ENCODE measurements at places on chromosomes 16 and 17.

GRCh38 chr17:31919802-31920525 lies 16.8 kb upstream of the SUZ12 start:
- no peak for DNase-seq

DNA sequence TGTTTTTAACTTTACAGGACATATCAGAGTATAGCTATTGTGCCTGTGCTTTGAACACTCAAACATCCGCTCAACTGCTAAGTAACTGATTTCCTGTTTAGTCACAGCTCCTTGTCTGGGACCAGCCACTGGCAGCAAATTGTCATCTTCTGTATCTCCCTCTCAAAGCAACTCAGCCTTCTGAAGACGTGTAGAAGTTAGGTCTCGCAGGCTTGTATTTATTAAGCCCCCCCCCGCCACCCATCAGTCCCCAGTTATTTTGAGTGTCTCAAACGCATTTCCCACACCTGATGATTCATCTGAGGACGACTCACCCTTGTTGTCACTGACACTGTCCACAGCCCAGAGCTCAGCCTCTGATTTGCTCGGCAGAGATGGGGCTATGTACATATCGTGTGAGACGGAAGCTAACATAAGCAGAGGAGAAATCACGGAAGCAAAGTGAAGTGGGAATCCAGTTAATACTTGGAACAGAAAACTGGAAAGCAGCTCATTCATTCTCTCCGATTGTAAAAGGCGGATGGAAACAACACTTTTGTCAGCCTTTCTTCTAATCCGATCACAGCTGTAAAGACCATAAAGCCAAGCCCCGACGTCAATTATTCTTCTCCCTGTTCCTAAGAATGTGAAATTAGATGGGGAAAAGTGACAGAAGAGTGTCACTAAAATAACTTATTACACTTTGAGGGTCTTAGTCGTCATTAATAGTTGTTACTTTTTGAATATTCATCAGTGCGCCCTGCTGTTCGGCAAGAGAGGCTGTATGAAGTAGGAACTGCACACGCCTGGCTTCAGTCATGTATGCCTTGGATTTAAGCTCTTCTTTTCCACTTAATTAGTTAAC lies 64.2 kb downstream of the PITPNC1 start:
- DNase-seq: peak; percentile 36

DNA sequence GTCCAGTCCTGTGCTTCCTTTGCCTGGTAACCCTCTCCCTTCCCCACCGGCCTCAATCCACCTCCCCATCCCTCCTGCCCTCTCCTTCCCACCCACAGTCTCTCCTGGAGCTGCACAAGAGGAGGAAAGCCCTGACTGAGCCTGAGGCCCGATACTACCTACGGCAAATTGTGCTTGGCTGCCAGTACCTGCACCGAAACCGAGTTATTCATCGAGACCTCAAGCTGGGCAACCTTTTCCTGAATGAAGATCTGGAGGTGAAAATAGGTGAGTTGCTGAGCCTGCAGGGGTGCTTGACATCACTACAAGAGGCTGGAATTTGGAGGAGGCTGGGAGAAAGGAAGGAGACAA lies 1.3 kb downstream of the PLK1 start:
- no peak for DNase-seq

DNA sequence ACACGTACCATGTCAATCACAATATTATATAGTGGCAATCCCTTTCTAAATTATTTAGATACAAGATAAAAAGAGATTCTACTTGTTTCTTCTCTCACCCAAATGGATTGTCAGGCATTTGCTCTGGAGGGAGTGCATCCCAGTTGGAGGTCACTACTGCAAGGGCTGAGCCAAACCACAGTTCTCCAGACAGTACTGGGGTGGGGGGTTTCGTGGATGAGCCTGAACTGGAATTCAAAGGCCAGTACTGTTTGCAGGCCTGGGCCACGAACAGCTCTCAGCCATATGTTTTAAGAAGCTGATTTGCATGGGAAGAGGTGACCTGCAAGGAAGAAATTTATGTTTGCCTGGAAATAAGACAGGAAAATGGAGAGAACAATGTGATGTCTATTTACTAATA lies 314.9 kb downstream of the PMP22 start:
- DNase-seq: no peak

GRCh38 chr17:78716814-78717393 lies 65.2 kb downstream of the CYTH1 start:
- DNase-seq: no peak

DNA sequence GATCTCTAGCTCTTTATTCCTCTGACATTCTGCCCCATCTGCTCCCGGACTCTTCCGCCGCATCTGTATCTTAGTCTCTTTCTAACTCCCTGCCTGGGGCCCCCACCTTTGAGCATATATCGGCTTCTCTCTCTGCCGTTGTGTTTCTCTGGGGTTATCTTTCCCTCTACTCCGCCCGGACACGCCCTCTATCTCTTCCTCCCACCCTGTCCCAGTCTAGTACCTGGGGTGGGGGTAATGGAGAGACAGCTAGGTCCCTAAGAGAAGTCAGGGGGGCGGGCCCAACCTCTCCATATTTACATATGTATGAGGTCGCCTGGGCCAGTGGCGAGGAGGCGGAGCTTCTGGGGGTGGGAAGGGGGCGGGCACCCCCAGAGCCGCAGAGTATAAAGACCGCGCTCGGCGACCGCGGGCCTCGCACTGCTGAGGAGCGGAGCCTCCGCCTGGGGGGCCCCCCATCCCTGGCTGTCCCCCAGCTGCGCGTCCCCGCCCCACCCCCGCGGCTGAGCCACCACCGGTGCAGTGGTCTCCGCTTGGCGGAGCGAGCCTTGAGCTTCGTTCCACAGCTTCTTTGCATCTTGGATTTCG lies at the start of gene ATP1B2:
ATP1B2 (plus strand) TSS at position 418 of the 588 bp plus-strand sequence. CDS start 593 bp downstream, outside the sequence.
- peak; percentile 89 for DNase-seq
